NCI-H2029 (cell line): ENCODE measurements at places on chromosomes 2 and 18.

- DNase-seq: no peak
Observed at GRCh38 chr2:221437056-221437455, 135.0 kb downstream of the EPHA4 start.

DNA sequence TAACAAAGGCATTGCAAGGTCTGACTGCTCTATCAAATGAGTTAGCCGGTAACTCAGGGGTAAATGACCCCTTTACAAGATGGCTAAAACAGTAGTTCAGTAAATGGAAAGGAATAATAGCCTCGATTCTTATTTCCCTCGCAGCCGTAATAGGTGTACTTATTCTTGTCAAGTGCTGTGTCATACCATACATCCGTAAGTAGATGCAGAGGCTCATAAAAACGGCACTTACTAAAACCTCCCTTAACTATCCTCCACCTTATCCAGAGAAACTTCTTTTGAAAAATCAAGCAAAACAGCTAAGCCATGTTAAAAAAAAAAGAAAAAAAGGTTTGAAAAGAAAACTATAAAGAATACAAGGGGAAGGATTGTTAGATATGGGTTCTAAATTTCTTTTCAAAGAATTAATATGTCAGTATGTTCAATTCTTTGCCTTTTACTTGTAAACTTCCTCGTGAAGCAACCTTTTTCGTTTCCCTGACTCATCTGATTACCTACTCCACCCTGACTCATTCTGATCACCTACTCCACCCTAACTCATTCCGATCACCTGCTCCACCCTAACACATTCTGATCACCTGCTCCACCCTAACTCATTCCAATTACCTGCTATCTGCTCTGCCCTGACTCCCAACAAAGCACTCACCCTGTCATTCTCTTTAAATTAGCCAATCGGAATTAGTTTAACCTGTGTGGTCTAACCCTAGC lies 127.5 kb downstream of the SPAG16 start:
- no peak for DNase-seq

- peak; percentile 38 for DNase-seq
Observed at GRCh38 chr2:190879474-190880377, 895 bp upstream of the GLS start.

DNA sequence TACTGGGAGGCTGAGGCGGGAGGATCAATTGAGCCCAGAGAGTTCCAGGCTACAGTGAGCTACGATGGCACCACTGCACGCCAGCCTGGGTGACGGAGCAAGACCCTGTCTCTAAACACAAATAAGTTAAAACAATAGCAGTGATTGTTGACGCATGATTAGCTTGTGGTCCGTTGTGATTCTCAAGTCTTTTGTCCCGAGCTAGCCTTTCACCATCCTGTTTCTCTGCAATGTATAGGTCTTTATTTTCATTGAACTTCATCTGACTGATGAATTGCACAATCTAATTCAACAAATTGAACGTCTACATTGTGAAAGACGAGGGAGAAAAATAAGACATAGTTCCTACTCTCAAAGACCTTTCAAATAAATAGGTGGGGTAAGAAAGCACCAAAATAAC lies 8.8 kb upstream of the FZD7 start:
- DNase-seq: no peak

DNA sequence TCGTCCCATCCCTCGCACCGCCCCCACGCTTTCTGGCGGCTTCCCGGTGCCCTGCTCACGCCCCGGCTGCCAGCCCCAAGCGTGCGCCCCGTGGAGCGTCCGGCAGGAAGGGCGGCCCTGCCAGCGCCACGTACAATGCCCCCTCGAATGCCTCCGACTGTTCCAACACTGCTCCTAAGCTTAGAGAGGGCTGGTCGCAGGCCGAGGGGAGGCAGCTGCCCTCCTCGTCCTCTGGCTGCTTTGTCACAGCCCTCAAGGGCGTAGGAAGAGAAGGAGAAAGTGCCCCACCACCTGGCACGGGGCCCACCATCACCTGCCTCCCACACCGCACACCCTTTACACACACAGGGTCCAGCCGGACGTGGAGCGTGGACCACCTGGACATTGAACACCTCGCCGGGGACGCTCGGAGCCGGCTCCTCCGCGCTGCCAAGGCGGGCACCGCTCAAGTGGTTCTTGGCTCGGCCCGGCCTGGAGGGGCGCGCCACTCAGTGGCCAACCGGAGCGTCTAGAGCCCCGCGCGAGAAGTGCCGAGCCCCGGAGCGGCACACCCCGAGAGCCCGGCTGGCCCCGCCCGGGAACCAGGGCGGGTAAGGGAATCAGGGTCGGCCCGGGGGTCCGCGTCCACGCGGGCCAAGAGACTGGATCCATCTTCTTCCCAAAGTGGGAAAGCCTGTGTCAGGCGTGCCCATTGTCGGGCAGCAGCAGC lies 830 bp downstream of the DNER start:
- no peak for DNase-seq

GRCh38 chr2:203383038-203383437 lies 54.8 kb downstream of the ABI2 start:
- DNase-seq: no peak

DNA sequence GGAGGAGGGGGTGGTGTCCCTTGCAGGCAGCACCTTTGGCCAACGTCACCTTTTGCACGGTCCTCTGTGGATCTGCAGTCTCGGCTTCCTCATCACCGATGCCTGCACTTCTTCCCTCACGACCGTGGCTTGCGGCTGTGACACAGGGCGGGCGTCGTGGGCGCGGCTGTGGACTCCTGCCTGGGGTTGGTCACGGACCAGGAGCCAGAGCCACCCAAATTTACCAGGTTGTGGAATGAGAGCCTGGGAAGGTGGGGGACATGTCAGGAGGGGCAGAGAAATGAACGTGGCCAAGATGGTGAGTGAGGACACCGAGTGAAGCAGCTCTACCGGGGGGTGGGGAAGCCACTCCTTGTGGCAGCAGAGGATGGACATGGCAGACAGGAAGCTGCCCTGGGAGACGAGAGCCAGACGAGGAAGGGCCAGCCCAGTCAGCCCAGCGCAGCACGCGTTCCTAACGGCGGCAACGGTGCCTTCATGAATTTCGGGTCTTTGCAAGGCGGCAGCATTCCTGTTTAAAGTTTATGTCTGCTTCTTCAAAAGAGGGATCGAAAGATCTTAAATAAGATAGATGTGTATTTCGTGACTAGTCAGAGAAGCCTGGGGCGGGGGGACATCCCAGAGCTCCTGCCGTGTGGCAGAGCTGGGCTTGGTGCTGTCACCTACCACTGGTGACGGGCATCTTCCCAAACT lies 84.2 kb downstream of the LRRFIP1 start:
- no peak for DNase-seq

- DNase-seq: no peak
Observed at GRCh38 chr2:75041226-75041625, 82.8 kb downstream of the POLE4 start.

DNA sequence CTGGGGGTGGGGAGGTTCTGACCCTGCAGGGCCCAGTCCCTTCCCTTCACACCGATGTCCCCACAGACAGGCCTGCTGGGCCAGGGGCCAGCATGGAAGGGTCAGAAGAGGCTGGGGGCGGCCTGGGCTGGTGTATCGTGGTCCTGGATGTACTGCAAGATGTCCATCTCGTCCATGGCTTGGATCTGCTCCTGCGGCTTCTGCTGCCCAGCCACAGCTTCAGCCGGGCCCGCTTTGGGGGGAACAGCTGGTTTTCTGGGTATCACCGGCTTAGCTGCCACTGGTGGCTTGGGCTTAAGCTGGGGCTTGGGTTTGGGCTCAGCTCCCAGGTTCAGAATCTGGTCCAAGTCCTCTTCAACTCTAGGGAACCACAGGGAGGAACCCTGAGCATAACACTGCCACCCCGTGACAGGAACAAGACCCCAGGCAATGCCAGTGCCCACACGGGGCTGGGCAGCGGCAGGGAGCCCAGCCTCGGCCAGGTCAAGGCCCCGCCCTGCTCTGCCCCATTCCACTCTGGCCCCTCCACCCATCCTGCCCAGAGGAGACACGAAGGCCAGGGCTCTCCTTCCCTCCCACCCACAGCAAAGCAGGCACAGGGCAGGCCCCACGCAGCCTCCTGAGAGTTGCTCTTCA lies 31.9 kb downstream of the HS1BP3 start:
- no peak for DNase-seq

- DNase-seq: no peak
Observed at GRCh38 chr2:102581911-102582310, 37.4 kb upstream of the SLC9A2 start.

GRCh38 chr2:101223814-101224231 lies 28.9 kb upstream of the CNOT11 start:
- DNase-seq: peak; percentile 75

- no peak for DNase-seq
Observed at GRCh38 chr2:206856513-206856912, 82.8 kb upstream of the CPO start.

DNA sequence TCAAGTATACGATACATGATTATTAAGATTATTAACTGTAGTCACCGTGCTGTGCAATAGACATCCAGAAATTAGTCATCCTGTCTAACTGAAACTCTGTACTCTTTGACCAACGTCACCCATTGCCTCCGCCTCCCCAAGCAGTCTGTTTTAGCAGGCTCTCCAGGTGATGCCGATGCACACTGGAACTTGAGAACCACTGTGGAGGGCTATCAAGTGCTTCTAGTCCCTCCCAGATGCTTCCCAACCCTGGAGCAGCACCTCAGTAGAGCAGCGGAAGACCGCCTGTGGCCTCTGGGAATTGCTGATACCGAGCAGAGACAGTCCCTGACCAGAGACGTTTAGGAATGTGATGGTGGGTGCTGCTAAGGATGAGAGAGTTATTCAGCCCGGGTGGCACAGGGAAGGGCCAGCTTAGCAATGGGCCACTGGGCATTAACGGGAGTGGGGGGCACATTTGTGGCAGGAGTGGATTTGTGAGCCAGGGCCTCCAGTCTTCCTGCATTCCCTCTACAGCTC lies 50.7 kb downstream of the LIPG start:
- no peak for DNase-seq

GRCh38 chr2:41595240-41595639 lies 452.6 kb upstream of the PKDCC start:
- no peak for DNase-seq

GRCh38 chr2:236083934-236084333 lies 84.3 kb downstream of the GBX2 start:
- DNase-seq: no peak

GRCh38 chr2:63046961-63047320 lies 3.7 kb upstream of the OTX1 start:
- no peak for DNase-seq

DNA sequence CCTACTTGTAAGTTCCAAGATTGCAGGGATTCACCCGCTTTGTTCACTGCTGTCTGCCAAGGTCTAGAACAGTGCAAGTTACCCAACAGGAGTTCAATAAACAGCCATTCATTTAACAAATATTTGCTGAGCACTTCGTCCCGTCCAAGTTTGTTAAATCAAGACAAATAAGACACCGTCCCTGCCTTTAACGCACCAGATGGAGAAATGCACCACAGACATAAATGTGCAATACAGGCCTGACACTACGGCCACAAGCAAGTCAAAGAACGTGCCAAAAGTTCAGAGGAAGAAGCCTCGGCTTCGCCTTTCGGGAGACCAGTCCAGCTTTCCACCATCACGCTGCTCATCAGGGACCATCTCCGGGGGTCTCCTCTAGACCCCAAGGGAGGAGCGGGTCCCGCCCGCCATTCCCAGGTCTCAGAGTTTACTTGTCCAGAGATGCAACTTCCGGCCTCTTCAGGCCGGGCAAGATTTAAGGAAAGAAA lies 429 bp downstream of the C2orf76 start:
- DNase-seq: no peak

DNA sequence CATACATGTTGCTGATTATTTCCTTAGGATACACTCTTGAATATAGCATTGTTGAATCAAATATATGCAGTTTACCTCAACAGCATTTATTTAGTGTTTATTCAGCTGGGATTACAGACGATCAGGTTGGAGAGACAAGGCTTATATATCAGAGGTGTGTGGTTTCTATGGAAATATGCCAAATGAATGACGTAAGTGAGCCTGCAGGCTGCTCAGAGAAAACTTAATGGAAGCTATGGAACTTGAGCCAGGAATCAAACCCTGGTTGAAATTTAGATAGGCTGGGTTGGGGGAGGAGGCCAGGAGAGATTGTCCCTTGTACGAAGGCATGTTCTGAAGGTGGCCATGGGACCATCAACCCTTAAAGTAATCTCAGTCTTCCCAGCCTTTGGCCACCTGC lies 79.5 kb downstream of the INPP4A start:
- peak; percentile 72 for DNase-seq

DNA sequence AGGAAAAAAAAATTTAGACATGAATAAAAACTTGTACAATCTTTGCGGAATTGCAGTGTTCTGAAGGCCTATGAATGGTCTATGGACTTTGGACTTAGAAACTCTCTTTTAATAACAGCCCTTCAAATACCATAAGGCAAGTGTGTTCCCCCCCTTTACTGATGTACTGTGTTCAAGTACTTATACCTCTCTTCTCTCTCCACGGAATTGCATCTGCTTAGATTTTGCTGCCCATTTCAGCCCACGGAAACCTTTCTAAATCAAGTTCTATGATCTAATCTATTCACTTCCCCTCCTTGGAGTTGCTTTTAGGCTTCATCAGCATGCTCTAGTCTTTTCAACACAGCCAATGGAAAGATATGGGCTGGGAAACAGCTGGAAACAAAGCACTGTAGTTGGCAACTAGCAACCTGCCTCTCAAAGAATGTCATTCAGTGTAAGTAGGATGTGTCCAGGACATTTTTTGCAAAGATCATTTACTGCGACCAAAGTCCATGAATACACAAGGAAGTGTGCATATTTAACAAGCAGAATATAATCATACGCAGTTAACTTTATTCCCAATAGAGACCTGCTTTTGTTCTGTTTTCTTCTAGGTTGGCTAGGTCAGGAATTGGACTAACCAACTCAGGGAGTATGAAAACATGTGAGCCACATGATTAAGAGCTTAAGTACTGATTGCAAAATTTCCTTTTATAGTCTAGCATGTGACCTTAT lies 58.0 kb downstream of the SLC40A1 start:
- no peak for DNase-seq

GRCh38 chr18:9711361-9712129 lies 3.4 kb downstream of the RAB31 start:
- no peak for DNase-seq

DNA sequence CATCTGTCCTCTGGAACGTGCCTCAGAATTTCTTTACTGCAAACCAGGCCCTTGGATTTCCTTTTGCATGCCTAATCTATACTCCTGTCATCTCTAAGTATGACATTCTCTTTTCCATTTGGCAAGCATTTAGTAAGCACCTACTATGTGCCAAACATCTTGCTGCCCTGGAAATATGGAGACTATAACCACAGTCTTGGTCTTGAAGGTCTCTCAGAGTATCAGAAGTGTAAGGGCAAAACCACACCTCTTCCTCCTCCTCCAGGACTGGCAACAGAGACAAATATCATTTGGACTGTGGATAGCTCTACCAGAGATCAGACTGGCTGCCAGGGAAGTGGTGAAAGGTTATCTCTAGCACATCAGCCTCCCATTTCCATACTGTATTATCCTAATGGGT lies 11.4 kb downstream of the DOCK10 start:
- no peak for DNase-seq

- no peak for DNase-seq
Observed at GRCh38 chr2:217873371-217873770, 129.4 kb downstream of the TNS1 start.
